ENCODE measurements at places on chromosomes 6 and 20. TPM values are rescaled to one million over a fixed set of nuclear protein-coding genes. Genes with fewer than 3 reads are reported as not detected.

- no peaks in the 10 kb centered on the region for H3K27me3 ChIP-seq
- H3K27ac ChIP-seq, result no peak overlapping the region
- H3K4me1 ChIP-seq, result no peaks in the 10 kb centered on the region
Observed at GRCh38 chr20:9218531-9218961, 149.7 kb downstream of the PLCB4 start.

GTSF1L gene
- total RNA-seq, result not detected

DNA sequence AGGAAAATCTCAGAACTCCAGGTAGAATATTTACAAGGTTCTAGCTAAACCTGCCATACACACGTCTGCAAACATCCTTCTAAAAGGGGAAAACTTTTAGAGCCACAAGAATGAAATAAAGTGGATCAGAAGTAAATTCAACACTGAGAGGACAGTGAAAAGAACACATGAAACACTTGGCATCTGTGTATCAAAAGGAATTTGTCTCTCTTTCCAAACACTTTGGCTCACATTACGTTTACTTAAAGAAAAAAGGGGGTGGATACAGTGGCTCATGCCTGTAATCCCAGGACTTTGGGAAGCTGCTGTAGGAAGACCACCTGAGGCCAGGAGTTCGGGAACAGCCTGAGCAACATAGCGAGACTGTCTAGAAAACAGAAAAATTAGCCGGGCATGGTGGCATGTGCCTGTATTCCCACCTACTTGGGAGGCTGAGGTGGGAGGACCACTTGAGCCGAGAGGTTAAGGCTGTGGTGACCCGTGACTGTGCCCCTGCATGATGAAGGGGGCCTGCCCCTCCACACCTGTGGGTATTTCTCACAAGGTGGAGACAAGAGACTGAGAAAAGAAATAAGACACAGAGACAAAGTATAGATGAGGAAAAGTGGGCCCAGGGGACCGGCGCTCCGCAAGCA is 35.4 kb downstream of the NINL start:
- no peaks in the 10 kb centered on the region for H3K36me3 ChIP-seq
- no peaks in the 10 kb centered on the region for H3K27me3 ChIP-seq
- H3K4me3 ChIP-seq, result peak overlapping the region; percentile 38
- peaks cover 14% of the 10 kb centered on the region for H3K4me1 ChIP-seq

OSBPL2 gene
- 38.7 TPM for total RNA-seq

BMP6 gene
- total RNA-seq, result not detected

DNA sequence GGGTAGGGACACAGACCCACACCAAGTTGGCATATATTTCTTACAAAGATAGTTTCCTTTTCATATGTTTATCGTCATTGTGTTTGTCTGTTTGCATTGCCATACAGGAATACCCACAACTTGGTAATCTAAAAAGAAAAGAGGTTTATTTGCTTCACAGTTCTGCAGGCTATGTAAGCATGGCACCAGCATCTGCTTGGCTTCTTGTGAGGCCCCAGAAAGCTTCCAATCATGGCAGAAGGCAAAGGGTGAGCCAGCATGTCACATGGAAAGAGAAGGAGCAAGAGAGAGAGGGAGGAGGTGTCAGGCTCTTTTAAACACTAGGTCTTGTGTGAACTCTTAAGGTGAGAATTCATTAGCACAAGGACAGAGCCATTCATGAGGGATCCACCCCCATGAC is 52.5 kb downstream of the CCN2 start:
- no peak overlapping the region for H3K4me3 ChIP-seq
- peaks cover 42% of the 10 kb centered on the region for H3K27me3 ChIP-seq
- H3K4me1 ChIP-seq, result no peaks in the 10 kb centered on the region
- peaks cover 7% of the 10 kb centered on the region for H3K36me3 ChIP-seq
- no peak for DNase-seq
- H3K27ac ChIP-seq, result no peak overlapping the region

TFAP2C gene
- total RNA-seq, result not detected

TRIM40 gene
- total RNA-seq, result not detected

- H3K4me1 ChIP-seq, result no peaks in the 10 kb centered on the region
- H3K27me3 ChIP-seq, result peaks cover 5% of the 10 kb centered on the region
- H3K4me3 ChIP-seq, result no peak overlapping the region
Observed at GRCh38 chr6:149843051-149843633, 21.0 kb downstream of the LRP11 start.

NRSN1 gene
- total RNA-seq, result not detected

SLC24A3 gene
- total RNA-seq, result not detected

DNA sequence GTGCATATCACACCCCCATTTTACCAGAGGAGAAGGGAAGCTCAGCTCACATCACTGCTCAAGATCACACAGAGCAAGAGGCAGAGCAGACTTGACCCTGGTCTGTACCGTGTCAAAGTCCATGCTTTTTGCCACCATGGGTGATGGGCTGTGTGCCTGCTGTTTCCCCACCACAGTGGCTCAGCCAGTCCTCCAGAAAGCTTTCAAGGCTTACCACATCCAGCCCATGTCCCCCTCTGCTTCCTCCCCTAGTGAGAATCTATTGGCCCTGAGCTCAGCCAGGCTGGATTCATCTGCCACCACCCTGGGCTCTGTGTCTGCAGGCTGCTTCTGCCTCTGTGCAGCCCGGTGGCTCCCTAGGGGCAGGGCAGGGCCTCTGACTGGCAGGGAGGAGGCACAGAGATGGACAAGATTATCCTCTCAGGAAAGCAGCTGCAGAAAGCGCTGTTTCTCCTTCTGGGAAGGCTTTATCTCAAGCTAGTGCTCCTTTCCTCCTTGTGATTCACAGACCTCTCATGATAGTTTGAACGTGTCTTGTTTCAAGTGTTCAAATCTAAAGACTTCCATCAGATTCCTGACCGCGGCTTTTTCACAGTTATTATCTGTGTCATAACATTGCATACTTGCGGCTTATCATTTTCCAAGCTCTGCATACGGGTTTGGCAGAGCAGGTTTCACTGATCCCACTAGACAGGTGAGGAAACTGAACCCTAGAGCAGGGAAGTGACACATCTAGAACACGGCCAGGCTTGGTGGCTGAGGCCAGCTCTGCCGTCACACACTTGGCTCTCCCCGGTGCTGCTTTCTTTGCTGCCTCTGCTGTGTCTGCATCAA is 37.4 kb downstream of the VEGFA start:
- no peaks in the 10 kb centered on the region for H3K36me3 ChIP-seq
- no peak overlapping the region for H3K4me3 ChIP-seq
- H3K4me1 ChIP-seq, result peaks cover 17% of the 10 kb centered on the region
- no peak for DNase-seq
- H3K27me3 ChIP-seq, result no peaks in the 10 kb centered on the region

KIAA1755 gene
- not detected for total RNA-seq

C20orf204 gene
- 2.4 TPM for total RNA-seq

TMEM244 gene
- total RNA-seq, result not detected

DNA sequence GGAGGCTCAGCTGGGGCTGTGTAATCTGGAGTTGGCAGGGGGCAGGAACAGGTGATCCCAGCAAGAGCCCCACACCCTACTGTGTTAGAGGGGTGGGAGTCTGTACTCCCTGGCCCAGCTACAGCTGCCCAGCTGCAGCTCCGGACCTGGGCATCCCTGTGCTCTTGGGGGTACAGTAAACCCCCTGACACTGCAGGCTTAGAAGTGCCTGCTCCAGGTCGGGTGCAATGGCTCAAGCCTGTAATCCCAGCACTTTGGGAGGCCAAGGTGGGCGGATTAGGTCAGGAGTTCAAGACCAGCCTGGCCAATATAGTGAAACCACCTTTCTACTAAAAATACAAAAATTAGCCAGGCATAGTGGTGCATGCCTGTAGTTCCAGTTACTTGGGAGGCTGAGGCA is 1228.6 kb upstream of the EYS start:
- H3K4me3 ChIP-seq, result no peak overlapping the region
- H3K36me3 ChIP-seq, result no peaks in the 10 kb centered on the region
- no peak for DNase-seq
- H3K27ac ChIP-seq, result no peak overlapping the region

DLK2 gene
- total RNA-seq, result not detected

- H3K27ac ChIP-seq, result no peak overlapping the region
- peaks cover 18% of the 10 kb centered on the region for H3K4me1 ChIP-seq
- H3K4me3 ChIP-seq, result peak overlapping the region; percentile 73
- no peaks in the 10 kb centered on the region for H3K36me3 ChIP-seq
Observed at GRCh38 chr6:3162565-3163247, 5.4 kb upstream of the TUBB2A start.

- peaks cover 31% of the 10 kb centered on the region for H3K27me3 ChIP-seq
- DNase-seq, result no peak
- no peaks in the 10 kb centered on the region for H3K4me1 ChIP-seq
- no peak overlapping the region for H3K27ac ChIP-seq
Observed at GRCh38 chr20:51166489-51166888, 143.6 kb upstream of the KCNG1 start.

- no peaks in the 10 kb centered on the region for H3K36me3 ChIP-seq
- DNase-seq, result no peak
- no peak overlapping the region for H3K27ac ChIP-seq
- no peak overlapping the region for H3K4me3 ChIP-seq
- H3K27me3 ChIP-seq, result peaks cover 8% of the 10 kb centered on the region
Observed at GRCh38 chr6:148332088-148332487, 10.6 kb upstream of the SASH1 start.

DNA sequence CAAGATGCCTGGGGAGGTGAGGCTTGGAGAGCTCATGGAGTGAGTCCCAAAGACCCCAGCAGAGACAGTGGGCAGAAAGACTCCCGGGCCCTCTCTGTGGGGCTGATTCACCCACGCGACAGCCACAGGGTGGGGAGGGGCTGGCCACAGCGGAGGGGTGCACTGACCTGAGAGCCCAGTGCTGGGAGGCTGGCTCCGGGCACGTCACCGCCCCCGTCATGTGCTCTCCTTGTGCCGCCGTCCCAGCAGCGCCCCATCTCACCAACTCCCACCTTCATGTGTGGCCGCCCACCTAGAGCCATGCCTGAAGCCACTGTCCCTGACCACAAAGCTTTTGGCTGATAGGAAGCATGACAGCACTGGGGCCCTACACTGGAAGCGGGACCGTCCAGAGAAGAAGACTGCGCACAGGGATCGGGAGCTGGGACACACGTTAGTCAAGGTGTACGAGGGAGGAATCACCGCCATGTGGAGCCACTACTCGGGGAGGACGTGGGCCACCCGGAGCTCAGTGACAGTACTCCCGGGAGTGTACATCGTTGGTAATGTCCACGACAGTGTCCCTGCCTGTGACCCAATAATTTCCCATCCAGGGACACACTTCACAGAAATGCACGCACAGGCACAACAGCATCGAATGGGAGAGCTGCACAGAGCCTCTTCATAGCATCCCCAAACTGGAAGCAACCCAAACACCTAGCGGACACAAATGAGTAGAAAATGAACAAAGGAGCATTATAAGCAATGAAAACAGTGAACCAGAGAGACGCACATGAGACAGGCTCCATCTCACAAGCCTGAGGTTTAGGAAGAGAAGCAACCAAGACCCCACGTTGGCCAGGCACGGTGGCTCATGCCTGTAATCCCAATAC is 28.4 kb upstream of the FOXC1 start:
- H3K27me3 ChIP-seq, result peaks cover 2% of the 10 kb centered on the region
- H3K36me3 ChIP-seq, result no peaks in the 10 kb centered on the region
- H3K4me1 ChIP-seq, result no peaks in the 10 kb centered on the region
- no peak overlapping the region for H3K4me3 ChIP-seq

DNA sequence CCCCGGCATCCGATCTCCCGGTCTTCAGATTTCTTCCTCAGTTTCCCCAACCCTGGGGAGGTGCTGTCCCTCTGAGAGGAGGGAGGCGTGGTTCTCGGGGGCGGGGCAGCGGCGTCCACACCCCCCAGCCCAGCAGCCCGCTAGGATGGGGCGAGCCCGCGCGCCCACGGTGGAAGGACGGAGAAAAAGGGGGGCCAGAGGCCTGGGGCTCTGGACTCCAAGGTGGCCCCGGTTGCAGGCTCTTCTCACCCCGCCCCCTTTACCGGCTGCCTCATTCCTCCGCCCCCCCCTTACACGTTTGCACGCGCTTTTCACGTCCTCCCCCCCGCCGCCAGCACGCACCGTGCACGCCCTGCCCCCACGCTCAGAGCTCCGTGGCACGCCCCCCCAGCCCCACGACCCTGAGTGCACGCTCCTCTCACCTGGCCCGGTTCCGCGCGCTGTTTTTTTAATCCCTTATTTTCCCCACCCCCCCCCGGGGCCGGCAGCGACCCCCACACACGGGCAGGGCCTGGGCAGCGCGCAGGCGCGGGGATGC is 402 bp downstream of the ZBTB12 start:
- H3K4me1 ChIP-seq, result peaks cover 31% of the 10 kb centered on the region
- H3K27ac ChIP-seq, result no peak overlapping the region
- DNase-seq, result no peak
- H3K4me3 ChIP-seq, result peak overlapping the region; percentile 74

OR2B6 gene
- total RNA-seq, result not detected

LBP gene
- total RNA-seq, result not detected

PPDPF gene
- 66.4 TPM for total RNA-seq

GRCh38 chr6:136751522-136751956 is 40.7 kb downstream of the MAP3K5 start:
- H3K27me3 ChIP-seq, result no peaks in the 10 kb centered on the region
- peak overlapping the region; percentile 75 for H3K4me3 ChIP-seq

DNA sequence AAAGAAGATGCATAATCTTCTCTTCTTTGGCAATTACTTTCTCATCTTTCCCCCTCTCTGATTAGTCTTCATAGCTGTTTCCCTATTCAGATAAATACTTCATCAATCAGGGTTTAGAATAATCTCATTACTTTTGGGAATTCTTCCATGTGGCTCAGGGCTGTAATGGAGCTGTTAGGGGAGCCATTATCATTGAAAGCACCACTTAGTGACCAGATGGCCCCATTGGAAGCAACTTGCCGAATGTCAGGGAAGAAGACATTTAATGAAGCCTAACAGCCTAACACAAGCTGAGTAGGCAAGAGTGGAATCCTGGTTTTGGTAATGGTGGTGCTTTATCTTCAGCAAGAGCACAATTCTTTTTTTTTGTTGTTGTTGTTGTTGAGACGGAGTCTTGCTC is 45.0 kb downstream of the TIAM2 start:
- peaks cover 9% of the 10 kb centered on the region for H3K4me1 ChIP-seq
- no peak overlapping the region for H3K27ac ChIP-seq
- H3K36me3 ChIP-seq, result no peaks in the 10 kb centered on the region
- no peak for DNase-seq
- H3K4me3 ChIP-seq, result no peak overlapping the region
- no peaks in the 10 kb centered on the region for H3K27me3 ChIP-seq

DNA sequence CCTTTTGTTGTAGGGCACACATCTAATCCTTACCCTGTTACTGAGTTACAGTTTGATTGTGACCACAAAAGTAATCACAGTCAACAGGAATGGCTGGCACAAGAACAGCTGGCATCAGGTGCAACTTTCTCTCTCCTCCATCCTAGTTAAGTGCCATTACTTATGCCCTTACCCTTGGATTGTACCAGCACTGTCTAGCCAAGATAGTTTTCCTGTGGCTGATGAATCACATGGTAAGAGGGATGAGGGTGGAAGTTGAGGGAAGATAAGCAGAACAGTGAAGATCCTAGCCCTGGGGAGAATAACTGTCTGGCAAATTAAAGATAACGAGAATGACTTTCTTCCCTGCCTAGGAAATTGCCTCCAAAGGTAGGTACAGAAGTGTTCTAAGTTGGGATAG is 42.0 kb downstream of the RNF217 start:
- H3K4me3 ChIP-seq, result no peak overlapping the region
- no peak overlapping the region for H3K27ac ChIP-seq
- no peak for DNase-seq
- H3K27me3 ChIP-seq, result no peaks in the 10 kb centered on the region
